ENCODE measurements at places on chromosomes 3 and 15.

DNA sequence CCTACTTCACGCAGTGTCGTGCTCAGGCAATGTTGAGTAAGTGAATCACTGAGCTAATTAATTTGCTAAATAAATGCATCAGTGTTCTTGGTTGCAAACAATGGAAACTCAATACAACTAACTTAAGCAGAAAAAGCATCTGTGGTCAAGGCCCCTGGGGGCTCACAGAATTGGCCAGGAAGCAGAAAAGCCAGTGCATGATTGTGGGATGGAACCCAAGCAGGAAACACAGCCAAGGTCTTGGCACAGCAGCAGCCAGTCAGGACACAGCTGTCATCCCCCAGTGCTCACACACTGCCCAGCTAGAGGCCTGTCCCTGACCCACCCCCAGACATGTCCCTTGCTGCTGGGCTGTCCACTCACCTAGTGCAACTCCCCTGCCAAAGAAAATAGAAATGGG, 85.9 kb downstream of the AQP9 start:
- DNase-seq, result no peak

GRCh38 chr15:63444611-63445010, 59.8 kb upstream of the USP3 start:
- no peak for DNase-seq

DNA sequence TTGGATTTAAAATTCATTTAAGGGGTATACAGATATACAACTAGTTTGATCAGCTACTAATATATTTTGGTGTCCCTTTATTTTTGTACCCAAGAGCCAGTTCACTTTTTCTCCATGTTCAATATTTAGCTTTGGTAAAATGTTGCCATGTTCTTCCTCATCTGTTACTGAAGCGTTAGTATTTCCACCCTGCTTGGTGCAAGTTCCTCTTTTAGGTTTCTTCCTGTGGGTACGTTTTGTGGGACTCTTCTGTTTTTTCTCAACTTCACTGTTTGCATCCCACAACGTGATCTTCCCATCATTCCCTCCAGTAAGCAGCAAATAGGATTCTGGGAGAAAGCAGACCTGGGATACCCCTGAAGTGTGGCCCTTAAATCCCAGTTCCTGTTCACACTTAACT, 14.1 kb downstream of the WDR53 start:
- peak; percentile 67 for DNase-seq

DNA sequence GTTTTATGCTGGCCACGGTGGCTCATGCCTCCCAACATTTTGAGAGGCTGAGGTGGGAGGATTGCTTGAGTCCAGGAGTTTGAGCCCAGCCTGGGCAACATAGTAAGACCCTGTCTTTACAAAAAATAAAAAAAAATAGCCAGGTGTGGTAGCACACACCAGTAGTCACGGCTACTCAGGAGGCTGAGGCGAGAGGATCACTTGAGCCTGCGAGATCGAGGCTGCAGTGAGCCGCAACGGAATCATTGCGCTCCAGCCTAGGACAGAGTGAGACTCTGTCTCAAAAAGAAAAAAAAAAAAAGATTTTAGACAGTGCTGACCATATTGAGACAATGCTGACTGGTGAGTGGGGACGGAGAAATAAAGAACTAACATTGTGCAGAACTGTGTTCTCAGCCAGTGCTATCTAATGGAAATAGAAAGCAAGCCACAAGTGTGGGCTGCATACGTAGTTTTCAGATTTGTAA, 67.2 kb downstream of the ST6GAL1 start:
- peak; percentile 44 for DNase-seq

DNA sequence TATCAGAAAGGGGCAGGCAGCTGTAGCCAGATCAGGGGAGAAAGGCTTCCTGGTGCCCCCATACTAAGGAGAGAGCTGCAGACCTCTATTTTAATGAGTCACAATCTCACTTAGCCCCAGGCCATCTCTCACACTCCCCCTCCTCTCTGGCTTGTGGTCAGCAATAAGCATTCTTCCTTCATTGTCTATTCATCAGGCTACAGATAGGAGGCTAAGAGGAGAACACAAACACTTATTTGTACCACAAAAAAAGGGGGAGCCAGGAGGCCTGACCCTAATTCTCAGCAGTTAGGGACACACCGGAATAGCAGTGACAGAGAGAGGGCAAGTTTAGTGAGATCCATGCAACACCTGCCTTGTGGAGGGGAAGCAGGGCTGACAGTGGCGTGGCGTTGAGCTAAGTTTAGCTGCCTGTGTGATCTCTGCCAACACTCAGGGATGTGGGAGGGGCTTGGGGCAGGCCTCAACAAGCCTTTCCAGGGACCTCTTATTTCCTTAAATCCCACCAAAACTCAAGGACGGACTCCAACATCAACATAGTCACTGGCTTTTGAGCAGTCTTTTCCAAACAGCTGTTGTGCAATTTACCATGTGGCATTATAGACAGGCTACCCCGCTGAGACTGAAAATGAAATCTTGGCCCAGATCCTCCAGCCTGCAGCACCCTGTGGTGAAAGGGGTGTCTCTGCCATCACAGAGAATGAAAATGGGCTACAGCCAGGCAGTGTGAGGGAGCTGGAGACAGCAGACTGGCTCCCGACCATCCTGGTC, 191.9 kb upstream of the TSC22D2 start:
- DNase-seq, result peak; percentile 16

DNA sequence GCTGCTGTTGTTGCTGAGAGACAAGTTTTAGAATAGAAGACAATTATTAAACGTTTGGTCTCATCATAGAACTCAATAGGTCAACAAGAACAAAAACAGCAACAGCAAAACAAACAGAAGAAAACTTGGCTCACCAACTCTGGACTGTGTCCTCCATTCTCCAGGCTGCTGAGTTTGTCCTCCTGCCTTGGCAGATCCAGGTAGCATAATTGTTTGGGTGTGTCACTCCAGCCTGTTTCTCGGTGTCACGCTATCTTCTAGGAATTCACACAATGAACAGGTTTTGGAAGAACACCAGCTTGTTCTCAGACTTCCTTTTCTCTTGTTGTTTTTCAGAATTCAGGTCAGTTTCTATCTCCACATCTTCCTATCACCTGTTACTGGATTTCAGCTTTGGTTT, 34.7 kb downstream of the ARRDC4 start:
- no peak for DNase-seq

DNA sequence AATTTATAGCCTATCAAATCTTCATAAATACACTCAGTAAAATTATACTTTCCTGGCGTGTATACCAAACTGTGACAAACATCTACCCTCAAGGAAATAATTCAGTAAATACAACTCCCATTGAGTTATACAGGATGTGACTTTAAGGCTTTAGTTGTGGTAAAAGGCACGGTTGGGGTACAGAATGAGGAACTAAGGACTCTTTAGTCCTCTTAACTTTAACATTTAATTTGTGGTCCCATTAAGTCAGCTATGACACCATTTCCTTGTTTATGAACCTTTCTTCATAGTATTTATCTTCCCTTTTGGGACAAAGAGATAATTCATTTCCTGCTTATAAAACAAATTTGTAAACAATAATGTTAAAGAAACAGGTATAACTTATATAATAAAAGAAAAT, 30.2 kb downstream of the IFT80 start:
- DNase-seq, result peak; percentile 62

DNA sequence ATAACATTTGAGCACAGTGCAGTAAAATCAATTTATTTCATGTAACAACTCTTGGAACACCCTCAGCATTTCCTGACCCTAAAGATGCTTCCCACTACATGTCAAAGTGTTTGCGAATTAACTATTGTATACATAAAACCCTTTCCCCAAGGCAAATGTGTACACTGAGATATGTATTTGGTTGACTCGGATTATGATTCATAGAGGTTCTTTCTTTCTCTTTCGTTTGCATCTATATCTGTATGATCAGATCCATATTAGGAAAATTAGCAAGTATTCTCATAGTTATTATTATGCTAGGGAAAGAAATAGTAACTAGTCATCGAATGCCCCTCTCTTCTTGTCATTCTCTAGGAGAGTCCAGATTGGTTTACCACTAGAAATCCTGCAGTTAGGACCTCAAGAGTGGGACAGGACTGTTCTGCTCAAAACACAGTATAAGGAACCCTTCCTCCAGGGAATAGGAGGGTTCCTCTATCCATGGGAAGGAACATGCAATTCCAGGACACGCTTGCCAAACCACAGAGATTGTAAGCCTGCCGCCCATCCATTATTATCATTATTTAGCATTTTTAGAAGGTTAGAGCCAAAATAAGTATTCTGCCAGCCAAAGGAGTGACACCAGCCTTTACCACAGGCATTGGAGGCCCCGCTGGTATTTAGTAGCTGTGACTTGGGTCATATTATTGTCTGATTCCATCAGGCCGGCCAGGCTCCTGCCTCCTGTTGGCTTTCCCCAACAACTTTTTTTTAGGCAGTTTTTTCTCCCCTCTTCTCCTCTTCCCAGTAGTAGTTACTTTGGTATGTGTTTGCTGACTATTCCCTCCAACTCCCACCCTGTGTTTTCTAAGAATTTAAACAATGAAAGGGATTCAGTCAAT, 100.7 kb downstream of the GALK2 start:
- DNase-seq, result peak; percentile 19

DNA sequence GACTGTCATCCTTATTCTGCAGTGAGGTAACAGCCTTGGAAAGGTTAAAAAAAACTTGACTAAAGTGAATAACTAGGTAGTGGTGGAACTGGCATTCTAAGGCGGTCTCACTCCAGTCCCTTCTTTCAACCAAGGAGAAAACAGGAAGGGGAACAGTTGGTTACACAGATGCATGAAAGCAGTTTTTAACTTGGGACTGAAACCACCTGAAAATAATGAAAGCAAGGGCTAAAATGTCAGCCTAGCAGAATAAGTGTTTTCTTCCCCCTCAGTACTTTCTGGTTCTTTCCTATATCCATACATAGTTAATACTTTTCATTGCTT, 748 bp upstream of the AVEN start:
- peak; percentile 64 for DNase-seq

DNA sequence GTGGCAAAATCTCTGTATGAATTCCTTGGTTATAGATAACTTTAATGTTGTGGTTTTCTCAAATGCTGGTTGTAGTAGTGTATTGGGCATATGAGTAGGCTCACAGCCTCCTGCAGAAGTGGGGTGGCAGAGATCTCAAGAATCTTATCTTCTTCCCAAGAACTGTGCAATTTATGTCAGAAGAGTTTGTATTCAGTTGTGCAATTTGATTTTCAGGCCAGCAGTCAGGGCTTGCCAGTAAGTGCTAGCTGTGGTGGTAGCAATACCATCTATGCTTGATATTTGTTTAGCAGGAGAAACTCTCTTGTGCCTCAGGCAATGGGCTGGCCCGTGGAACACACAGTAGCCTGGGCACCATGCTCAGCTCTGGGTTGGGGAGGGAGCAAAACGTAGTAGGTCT, 58.4 kb upstream of the GOLIM4 start:
- peak; percentile 21 for DNase-seq

DNA sequence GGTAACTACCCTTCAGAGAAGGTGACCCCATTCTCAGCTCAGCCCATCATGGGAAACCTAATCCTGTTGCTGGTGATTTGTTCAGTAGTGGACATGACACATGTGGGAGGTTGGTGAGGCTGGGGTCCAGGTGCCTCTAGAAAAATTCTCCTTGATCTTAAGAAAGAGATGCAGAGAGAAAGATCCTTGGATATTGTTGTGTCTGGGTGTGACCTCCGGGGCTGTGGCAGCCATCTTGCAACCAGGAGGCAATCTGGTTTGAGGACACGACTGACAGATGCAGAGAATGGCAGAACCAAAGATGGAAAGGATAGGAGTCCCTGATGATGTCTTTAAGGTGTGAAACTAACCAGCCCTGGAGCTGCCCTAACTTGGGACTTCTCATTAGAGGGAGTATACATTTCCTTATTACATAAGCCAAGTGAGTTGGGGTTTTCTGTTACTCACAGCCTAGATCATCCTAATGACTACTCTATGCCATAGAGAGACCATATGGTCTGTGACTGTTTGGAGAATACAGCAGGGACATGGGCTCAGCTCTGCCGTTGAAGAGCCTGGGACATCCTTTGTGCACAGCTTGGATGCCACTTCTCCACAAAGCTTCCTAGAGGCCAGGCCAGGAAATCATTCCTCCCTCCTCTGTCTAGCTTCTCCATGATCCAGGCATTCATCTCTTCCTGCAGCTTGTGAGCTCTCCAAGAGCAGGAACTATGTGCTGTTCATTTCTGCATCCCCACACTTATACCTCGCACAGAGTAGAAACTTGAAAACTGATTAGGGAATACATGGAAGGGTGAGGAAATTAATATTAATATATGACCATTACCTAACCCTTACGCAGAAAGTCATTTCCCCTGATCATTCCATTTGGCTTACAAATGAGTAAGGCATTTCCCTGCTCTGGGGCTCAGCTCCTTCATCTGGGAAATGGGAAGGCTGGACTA, 45.9 kb downstream of the HRH1 start:
- no peak for DNase-seq

GRCh38 chr3:134344560-134344959, 29.7 kb downstream of the AMOTL2 start:
- no peak for DNase-seq

DNA sequence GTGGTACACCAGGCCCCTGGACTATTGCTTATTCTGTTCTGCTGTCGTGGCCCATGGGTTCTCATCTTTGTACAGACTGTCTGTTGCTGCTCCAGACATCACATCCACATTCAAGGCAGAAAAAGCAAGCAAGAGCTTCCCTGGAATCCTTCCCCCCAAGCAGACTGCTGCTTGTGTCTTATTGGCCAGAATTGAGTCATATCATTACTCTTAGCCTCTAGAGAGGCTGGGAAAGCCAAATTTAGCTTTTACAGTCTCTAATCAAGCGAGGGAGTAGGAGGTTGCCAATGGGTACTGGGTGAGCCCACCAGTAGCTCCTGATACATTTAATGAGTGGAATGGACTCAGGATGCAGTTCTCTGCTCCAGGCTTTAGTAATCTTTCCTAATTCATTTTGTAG, 39.4 kb downstream of the RAB6B start:
- no peak for DNase-seq

- peak; percentile 40 for DNase-seq
These were observed 96.2 kb upstream of the TRPM1 start for GRCh38 chr15:31197497-31198414.

DNA sequence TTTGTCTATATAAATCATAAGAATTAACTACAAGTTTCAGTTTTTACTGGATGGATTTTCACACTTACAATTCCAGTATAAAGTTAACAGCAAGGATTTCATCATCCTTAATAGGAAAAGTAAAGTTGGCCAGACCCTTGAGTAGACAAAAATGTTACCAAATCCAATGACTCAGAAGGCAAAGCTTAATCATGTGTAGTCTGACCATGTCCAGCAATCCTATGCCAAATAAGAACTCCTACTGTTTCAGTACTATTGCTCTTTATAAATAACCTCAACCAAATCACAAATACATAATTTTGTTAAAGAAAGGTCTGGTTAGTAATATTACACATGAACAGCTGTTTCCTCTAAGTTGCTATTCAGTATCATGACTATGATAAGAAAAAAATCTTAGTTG, 35.0 kb downstream of the PLOD2 start:
- DNase-seq, result peak; percentile 57
